ENCODE measurements at places on chromosomes 6 and 20. TPM values are rescaled to one million over a fixed set of nuclear protein-coding genes. Genes with fewer than 3 reads are reported as not detected.
A peak's percentile ranks its signal among the peaks of the same experiment; 100 is the strongest.

Gene MAS1
- not detected for total RNA-seq

Gene FNDC11
- total RNA-seq = 0.20 TPM

Gene ZBTB46
- 13.9 TPM for total RNA-seq

GRCh38 chr20:6502999-6503398, 264.5 kb upstream of the BMP2 start:
- no peak overlapping the region for H3K4me3 ChIP-seq
- H3K4me1 ChIP-seq = peaks cover 12% of the 10 kb centered on the region
- no peaks in the 10 kb centered on the region for H3K27me3 ChIP-seq
- no peak overlapping the region for H3K27ac ChIP-seq

Gene MICB
- total RNA-seq = 4.1 TPM

Gene TMEM217
- total RNA-seq = 7.3 TPM

DNA sequence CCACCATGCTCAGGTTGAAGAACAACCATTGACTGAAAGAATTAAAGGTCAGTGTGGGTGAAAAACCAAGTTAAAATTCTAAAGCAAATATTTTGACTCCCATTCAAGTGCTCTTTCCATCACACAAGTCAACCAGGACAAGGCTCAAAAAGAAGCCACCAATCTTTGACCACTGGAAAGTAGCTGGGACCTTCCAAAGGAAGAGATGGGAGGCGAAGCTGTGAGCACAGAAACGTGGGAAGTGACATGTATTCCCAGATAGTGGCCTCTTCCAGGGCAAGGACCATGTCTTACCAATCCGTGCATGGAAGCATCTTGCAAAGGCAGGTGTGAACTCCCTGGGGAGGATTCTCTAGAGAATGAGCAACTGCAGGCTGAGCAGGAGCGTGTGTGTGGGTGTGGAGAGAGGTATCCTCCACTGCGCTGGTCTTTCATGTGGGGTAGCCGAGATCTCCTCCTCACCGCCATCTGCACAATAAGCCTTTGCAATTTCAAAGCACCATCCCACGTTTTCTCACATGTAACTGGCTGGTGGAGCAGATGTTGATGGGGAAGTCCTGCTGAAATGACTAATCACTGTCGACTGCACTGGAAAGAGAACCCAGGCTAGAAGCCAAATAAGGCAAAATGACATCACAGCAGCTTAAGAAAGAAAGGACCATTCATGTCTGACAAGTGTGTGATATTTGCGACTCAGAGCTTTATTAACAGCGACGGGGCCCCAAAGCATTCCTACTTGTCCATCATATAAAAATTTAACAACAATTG, 189.4 kb upstream of the RREB1 start:
- H3K27me3 ChIP-seq = no peaks in the 10 kb centered on the region
- DNase-seq = peak; percentile 70
- H3K4me1 ChIP-seq = no peaks in the 10 kb centered on the region
- no peak overlapping the region for H3K4me3 ChIP-seq
- H3K36me3 ChIP-seq = no peaks in the 10 kb centered on the region
- no peak overlapping the region for H3K27ac ChIP-seq

Gene GPANK1
- total RNA-seq = 11.7 TPM

DNA sequence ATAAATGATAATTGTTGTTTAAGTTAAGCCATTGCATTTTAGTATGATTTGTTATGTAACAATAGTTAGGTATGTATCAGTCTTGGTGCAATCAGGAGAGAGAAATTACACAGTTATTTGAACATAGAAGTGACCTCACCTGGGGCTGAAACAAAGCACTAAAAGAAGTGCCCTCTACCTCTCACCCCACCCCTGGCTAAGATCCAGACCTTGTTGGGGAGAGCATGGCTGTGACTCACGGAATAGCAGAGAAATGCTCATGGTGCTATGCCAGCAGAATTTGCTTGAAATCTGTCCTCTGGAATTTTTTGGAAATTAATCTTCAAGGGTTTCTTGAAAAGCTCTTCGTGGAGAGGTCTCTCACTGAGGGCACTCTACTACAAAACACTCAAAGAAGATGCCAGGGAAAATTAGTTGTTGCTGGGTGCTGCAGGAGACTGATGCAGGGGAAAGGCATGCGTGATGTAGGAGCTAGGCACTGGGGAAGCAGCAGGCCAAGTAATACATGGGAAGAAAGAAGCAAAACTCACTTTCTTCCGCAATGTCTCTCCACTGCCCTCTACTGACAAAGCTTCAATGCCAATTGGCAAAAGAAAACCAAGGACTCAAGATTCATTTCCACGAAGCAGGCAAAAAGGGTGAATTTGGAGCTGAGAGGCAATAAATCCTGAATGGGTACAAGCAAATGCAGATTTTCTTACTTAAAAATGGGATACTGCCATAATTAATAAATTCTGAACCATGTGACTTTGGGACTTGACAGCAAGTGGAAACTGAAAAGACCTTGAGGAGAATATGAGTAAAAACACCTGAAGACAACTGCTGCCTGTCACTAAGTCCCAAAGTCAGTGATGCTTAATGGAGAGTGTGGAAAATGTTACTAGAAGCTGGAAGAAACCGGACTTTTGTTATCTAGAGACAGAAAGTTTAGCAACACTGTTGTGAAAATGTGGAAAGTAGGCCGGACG, 136.3 kb upstream of the ZNF184 start:
- no peaks in the 10 kb centered on the region for H3K4me1 ChIP-seq
- H3K27ac ChIP-seq = no peak overlapping the region
- no peaks in the 10 kb centered on the region for H3K27me3 ChIP-seq
- H3K4me3 ChIP-seq = no peak overlapping the region
- H3K36me3 ChIP-seq = no peaks in the 10 kb centered on the region

DNA sequence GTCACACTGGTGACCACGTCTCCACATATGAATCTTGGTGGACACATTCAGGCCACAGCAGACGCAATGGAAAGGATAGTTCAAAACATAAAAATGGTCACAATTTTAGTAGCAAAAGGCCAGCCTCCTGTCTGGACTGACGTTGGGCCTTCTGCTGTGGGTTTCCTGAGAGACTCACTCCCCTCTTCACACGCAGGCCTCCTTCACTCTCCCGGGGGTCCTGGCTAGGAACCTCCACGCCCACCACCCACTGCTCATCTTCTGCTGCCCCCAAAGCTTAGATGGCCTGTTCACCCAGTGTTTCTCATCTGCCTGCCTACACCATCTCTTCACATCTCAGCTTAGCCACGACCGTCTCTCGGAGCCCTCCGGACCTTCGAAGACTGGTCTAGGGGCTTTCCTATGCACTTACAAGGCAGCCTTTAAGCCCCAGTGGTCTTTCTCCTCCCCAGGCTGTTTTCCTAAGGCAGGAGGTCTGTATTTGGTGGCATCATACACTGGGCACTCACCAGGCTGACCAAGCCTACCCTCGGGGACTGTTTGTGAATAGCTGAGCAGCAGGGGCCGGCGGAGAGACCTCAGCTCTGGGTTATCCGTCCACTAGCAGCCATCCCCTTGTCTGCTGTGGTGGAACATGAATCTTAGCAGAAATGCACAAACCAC, 46.6 kb upstream of the AFDN start:
- H3K4me3 ChIP-seq = no peak overlapping the region
- no peaks in the 10 kb centered on the region for H3K4me1 ChIP-seq
- H3K27ac ChIP-seq = no peak overlapping the region

Gene AKAP12
- total RNA-seq = 115 TPM

GRCh38 chr6:85714893-85715530, 72.3 kb upstream of the SYNCRIP start:
- no peak for DNase-seq
- H3K27me3 ChIP-seq = no peaks in the 10 kb centered on the region
- no peak overlapping the region for H3K4me3 ChIP-seq
- no peak overlapping the region for H3K27ac ChIP-seq

Gene DLK2
- total RNA-seq = 0.68 TPM

DNA sequence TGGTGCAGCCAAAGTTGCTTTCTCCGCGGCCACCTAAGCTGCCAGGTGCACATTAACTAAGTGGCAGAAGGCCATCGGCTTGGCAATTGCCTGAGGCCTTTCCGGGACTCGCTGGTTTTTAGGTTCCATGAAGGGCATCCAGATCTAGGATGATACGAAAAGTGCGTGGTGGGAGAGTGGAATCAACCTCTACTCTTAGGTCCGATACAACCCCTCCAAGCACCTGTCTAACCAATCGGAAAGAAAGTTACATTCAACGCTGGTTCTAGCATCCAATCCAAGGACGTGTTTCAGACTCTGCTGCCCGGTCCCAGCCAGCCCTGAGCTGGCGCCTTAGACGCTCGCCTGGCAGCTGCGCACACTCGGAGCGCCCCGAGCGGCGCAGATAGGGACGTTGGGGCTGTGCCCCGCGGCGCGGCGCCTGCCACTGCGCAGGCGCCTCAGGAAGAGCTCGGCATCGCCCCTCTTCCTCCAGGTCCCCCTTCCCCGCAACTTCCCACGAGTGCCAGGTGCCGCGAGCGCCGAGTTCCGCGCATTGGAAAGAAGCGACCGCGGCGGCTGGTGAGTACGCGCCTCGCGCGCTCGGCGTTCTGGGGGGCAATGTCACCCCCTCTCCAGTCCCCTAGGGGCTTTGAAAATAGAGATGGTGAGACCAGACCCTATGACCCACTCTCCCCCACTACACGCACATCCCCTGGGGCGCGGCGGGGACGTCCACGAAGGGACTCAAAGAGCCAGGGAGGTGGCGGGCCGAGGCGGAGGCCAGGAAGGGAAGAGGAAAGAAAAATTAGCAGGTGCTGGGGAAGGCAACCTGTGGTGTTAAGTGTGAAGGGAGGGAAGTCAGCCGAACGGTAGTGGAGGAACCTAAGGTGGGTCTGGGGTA, at the start of gene ENPP4:
Gene ENPP4, plus strand, starts transcription at position 361 of the 883 bp plus-strand sequence. CDS start 9,595 bp downstream, outside the sequence.
- H3K27me3 ChIP-seq = peaks cover 24% of the 10 kb centered on the region
- H3K4me3 ChIP-seq = peak within 1 kb of the TSS; percentile 65
- no peaks in the 10 kb centered on the region for H3K36me3 ChIP-seq
- DNase-seq = peak; percentile 45
- no peak within 1 kb of the TSS for H3K27ac ChIP-seq

DNA sequence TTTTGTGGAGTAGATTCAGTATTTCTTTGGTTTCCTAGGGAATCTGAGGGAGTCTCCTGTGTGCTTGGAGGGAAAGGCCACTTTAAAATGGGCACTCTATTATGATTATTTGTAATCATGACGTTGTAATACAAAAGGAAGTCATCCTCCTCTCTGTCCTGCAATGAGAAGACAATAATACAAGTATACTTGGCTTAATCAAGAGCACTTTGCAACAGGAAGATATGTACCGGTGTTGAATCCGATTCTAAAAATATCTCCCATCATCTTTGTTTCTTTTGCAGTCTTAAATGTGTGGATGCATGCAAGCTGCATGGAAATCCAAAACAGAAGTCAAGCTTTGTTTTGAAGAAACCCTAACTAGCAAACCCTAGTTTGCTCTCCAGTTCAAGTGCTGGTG, 94.1 kb upstream of the QKI start:
- no peak overlapping the region for H3K4me3 ChIP-seq
- H3K27me3 ChIP-seq = no peaks in the 10 kb centered on the region
- no peak for DNase-seq
- H3K27ac ChIP-seq = no peak overlapping the region
- H3K36me3 ChIP-seq = no peaks in the 10 kb centered on the region
- H3K4me1 ChIP-seq = peaks cover 8% of the 10 kb centered on the region

Gene HLA-DOA
- 0.48 TPM for total RNA-seq

- DNase-seq = no peak
- H3K36me3 ChIP-seq = no peaks in the 10 kb centered on the region
- H3K4me1 ChIP-seq = no peaks in the 10 kb centered on the region
These were observed 907.3 kb upstream of the MANEA start for GRCh38 chr6:94670017-94670416.

- H3K27me3 ChIP-seq = peaks cover 15% of the 10 kb centered on the region
- H3K27ac ChIP-seq = no peak overlapping the region
- H3K36me3 ChIP-seq = no peaks in the 10 kb centered on the region
- no peak for DNase-seq
- H3K4me3 ChIP-seq = no peak overlapping the region
These were observed 205.1 kb upstream of the GMDS start for GRCh38 chr6:2450546-2450945.

Measured in astrocyte (in vitro differentiated cells and primary cell).